Stimulated activated CD8-positive, alpha-beta memory T cell treated with anti-CD3 and anti-CD28 coated beads, Interleukin-15, amount 100 ng/mL, for 4 hours (primary cell): ENCODE measurements at places on chromosomes 4 and X.

- DNase-seq = no peak
These were observed 1069.5 kb downstream of the DMD start for GRCh38 chrX:32141841-32142240.

DNA sequence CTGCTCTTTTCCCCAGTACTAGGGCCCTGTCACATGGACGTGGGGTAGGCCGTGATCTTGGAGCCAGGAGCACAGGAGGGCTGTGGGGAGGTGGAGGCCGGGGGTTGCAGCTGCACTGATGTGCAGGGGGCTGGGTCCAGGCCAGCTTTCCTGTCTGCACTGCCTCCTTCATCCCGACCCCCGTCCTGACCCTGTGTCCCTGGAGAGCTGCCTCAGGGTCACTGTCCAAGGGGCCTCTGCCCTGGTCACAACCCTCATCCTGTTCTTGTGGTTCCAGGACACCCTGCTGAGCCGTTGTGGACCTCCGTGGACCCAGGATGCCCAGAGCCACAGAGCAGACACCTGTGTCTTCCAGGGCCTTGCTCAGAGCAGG, 91.7 kb upstream of the ADRA2C start:
- DNase-seq = no peak

- DNase-seq = no peak
These were observed 255.6 kb upstream of the UGT8 start for GRCh38 chr4:114343015-114343414.

- DNase-seq = no peak
These were observed 211.3 kb upstream of the FAT1 start for GRCh38 chr4:186934841-186935443.

- DNase-seq = no peak
These were observed 288.6 kb upstream of the NR3C2 start for GRCh38 chr4:148730766-148731165.

GRCh38 chr4:179182741-179183140, 1740.5 kb upstream of the AGA start:
- no peak for DNase-seq

DNA sequence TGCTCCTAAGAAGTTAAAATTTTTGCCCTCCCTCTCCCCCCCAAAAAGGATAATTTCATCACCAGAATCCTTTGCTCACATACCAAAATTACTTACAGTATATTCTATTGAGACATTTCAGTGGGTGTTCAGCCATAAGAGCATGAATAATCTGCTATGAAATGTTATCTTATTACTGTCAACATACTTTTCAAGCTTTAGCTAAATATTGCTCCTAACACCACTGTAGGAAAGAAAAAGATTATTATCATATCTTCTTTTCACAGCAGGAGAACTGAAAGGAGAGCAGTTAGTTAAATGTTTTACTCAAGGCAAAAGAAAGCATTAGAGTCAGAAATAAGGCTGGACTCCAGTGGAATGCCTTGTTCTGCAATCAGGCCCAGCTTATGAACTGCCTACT, 231.0 kb upstream of the GYPA start:
- no peak for DNase-seq

DNA sequence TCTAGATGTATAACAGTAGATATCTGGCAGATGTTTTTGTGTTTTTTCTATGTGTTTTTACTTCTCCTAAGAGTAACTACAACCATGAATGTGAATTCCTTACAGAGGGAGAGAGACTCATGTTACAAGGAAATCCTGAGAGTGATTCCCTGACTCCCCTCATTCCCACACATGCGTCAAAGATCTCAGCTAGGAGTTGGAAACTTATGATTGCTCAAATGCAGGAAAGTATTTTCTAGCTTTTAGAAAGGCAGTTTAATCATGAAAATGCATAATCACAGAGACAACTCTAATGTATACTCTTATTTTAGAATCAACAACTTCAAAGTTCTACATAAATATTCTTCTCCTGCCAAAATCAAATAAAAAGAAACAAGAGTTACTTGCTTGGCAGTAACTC, 121.8 kb downstream of the PDE5A start:
- no peak for DNase-seq

GRCh38 chrX:147763131-147763530, 148.6 kb upstream of the FMR1 start:
- DNase-seq = no peak

GRCh38 chr4:189001283-189001970, 862.2 kb downstream of the TRIML1 start:
- DNase-seq = no peak

- no peak for DNase-seq
These were observed 558.8 kb upstream of the GRIA3 start for GRCh38 chrX:122625239-122625638.

DNA sequence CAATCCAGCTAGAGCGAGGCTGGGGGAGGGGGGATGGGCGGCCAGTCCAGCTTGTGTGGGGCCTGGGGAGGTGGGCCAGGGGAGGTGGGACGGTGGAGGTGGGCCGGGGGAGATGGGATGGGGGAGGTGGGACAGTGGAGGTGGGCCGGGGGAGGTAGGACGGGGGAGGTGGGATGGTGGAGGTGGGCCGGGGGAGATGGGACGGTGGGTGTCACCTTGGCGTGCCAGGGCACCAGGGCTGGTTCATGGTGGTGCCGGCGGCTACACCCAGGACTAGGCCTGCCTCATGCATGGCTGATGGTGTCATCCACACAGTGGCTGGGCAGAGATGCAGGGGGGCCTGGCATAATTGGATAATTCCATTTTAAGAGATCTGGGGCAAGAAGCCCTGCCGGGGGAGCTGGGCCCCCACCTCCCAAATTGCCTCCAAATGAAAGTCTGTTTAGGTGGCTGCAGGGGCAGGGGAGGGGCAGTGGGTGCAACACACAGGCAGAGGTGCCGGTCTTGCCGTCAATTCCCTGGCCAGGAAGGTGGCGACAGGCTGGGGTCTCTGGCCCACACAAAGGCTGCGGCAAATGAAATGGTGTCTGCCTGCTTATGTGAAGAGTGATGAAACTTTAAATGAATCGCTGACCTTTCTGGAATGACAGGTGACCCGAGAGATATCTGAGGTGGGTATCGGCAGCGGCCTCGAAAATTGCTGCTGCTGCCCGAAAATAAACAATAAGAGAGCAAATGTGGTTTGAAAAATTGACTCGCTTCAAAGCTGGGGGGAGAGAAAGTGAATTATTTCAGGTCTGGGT, 82.1 kb downstream of the FAM53A start:
- DNase-seq = no peak

- DNase-seq = no peak
These were observed 510 bp downstream of the HMGB3 start for GRCh38 chrX:150983521-150984168.
